ENCODE measurements at places on chromosomes 13 and 19.

DNA sequence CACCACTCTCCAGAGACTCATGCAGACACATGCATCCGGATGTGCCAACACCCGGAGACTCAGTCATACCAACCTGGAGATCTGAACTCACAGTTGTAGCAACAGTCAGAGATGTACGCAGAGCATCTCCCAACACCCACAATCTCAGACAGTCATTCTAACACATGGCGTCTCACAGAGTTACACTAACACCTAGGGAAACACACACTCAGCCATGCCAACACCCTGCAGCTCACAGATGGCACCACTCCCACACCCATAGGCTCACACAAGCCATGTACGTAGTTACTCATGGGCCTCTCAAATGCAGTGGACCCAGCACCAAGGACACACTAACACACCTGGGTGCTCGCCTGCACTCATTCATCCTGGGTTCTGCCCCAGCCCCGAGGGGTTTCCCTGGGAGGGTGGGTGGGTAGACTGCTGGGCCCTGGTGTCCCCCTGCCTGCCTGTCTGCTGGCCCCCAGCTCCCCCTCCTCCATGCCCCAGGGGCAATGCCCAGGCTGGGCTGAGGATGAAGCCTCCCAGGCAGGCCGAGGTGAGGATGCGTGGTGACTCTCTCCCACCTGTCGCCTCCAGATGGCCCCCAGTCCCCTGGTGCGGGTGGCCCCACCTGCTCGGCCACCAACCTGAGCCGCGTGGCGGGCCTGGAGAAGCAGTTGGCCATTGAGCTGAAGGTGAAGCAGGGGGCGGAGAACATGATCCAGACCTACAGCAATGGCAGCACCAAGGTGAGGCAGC is 10.0 kb downstream of the PKN1 start:
- no peaks in the 10 kb centered on the region for H3K4me1 ChIP-seq
- H3K27ac ChIP-seq, result no peak overlapping the region
- no peaks in the 10 kb centered on the region for H3K27me3 ChIP-seq
- H3K36me3 ChIP-seq, result peaks cover 67% of the 10 kb centered on the region
- no peak overlapping the region for H3K4me3 ChIP-seq

DNA sequence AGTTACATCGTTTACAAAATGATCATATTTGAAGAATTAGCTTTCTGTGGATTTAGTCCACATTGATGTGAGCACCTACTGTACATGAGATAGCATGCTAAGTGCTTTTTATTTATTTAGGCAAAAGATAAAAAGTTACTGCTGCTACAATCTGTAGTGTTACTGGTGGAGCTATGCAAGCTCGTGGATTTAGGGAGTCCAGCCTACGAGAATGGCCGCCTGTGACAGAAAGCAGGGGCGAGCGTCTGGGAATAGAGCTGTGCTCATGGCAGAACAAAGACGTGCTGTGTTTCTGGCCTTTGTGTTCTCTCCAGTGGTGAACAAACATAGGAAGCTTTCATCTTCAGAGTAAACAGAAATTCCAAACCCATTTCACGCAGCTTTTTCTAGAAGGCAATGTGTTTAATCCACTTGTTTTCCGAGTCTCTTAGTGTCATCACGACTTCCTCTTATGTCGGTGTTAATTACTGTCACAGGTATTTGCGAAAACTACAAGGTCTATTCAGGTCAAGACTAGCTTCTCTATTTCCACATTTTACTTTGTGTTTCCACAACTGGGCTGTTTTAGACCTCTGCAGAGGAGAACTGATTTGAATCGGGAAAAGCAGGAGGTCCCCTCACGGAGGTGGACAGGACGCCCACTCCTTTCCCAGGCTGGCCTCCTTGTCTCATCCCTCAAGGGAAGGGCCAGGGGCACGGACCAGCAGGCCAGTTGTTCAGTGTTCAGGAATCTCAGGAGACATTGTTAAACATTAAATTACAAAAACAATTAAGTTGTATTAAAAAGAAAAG is 67.3 kb downstream of the ATP11A start:
- no peak for DNase-seq
- H3K36me3 ChIP-seq, result no peaks in the 10 kb centered on the region
- H3K4me3 ChIP-seq, result no peak overlapping the region
- no peaks in the 10 kb centered on the region for H3K4me1 ChIP-seq
- H3K27ac ChIP-seq, result no peak overlapping the region

DNA sequence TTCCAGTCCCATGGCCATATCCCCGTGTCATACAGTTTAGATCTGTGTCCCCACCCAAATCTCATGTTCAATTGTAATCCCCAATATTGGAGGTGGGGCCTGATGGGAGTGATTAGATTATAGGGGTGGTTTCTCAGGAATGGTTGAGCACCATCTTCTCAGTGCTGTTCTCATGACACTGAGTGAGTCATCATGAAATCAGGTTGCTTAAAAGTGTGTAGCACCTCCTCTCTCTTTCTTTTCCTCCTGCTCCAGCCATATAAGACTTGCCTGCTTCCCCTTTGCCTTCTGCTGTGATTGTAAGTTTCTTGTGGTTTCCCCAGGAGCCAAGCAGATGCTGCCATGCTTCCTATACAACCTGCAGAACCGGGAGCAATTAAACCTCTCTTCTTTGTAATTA is 197.8 kb downstream of the NALCN start:
- no peaks in the 10 kb centered on the region for H3K4me1 ChIP-seq
- H3K27me3 ChIP-seq, result no peaks in the 10 kb centered on the region
- H3K27ac ChIP-seq, result no peak overlapping the region
- no peak for DNase-seq
- H3K4me3 ChIP-seq, result no peak overlapping the region

GRCh38 chr13:91331047-91331915 is 16.2 kb upstream of the MIR17HG start:
- H3K36me3 ChIP-seq, result no peaks in the 10 kb centered on the region
- no peaks in the 10 kb centered on the region for H3K27me3 ChIP-seq
- H3K4me1 ChIP-seq, result no peaks in the 10 kb centered on the region
- no peak overlapping the region for H3K27ac ChIP-seq
- no peak overlapping the region for H3K4me3 ChIP-seq

DNA sequence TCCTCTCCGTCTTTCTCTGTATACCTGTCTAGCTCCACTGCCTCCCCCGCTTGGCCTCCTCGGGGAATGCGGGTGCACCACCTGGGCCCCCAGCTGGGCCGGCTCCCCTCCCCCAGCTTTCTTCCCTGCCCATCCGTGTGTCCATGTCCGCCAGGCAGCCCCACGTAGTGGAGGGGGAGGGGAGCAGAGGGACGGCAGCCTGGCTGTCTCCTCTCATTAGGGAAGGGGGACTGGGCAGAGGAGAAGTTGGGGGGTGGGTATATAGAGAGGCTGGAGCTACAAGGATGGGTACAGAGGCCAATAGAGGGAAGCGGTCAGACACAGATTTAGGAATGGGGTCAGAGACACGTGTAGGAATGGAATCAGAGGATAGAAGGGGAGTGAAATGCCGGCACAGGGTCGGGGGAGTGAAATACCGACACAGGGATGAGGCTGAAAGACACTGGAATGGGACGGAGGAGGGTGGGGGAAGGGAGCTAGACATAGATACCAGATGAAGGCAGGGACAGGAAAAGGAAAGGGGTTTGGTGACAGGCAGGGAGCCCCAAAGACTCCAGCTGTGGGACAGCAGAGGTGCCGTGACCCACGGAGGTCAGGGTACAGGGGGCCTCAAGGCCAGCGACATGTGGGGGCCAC is 2.8 kb downstream of the NECTIN2 start:
- H3K4me1 ChIP-seq, result peaks cover 8% of the 10 kb centered on the region
- peaks cover 3% of the 10 kb centered on the region for H3K36me3 ChIP-seq
- DNase-seq, result no peak
- peak overlapping the region; percentile 97 for H3K4me3 ChIP-seq

DNA sequence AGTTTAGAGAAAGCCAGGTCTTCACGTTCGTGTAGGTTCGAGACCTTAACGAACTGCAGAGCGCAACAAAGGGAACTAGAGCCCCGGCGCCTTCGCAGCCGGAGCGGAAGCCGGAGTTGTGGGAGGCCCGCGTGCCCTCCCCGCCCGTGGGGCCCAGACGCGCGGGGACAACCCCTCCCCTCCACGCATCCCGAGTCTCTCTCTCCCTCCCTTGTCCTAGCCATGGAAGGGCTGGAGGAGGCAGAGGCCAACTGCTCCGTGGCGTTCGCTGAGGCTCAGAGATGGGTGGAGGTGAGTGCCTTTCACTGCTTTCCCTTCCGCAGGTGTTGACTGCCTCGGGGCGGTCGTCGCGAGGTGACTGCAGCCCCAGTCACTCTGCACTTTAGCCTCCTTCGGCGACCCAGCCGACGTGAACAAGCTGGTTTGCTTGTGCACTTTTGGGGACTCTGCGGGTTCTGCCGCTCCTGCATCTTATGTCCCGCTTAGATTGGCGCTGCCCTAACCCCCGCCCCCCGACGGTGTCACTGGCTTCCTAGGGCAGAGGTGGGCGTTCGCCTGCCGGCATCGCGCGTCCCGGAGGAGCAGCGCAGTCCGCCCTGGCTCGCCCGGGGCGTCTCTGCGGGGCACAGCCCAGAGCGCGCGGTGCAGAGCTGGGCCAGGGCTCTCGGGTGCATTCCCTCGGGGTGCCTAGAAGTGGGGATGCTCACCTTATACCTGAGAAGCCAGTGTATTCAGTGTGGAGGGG is 478 bp downstream of the LMO7 start:
- peak overlapping the region; percentile 87 for H3K4me3 ChIP-seq
- no peaks in the 10 kb centered on the region for H3K36me3 ChIP-seq
- no peak for DNase-seq

DNA sequence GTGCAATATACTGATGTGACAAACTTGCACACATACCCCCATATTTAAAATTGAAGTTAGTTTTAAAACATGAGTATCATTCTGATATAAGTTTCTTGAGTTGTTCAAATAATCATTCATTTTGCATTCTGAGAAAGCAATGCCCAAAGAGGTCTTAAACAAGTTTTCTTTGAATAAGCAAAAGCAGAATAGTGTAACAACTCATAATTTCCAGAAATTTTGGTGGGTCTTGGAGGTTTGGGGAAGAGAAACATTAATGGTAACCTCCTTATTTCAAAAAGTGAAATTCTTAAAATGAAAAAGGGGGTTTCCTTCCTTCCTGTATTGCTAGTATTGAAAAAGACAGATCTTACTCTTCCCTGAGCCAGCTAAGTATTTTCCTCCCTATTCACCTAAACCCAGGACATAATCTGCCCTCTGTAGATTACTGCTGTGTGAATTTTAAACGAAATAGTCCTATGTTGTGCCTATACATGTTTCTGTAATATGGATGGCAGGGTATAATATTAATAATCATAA is 30.4 kb downstream of the SLC25A15 start:
- H3K27me3 ChIP-seq, result no peaks in the 10 kb centered on the region
- no peak overlapping the region for H3K4me3 ChIP-seq
- H3K36me3 ChIP-seq, result no peaks in the 10 kb centered on the region
- DNase-seq, result no peak

DNA sequence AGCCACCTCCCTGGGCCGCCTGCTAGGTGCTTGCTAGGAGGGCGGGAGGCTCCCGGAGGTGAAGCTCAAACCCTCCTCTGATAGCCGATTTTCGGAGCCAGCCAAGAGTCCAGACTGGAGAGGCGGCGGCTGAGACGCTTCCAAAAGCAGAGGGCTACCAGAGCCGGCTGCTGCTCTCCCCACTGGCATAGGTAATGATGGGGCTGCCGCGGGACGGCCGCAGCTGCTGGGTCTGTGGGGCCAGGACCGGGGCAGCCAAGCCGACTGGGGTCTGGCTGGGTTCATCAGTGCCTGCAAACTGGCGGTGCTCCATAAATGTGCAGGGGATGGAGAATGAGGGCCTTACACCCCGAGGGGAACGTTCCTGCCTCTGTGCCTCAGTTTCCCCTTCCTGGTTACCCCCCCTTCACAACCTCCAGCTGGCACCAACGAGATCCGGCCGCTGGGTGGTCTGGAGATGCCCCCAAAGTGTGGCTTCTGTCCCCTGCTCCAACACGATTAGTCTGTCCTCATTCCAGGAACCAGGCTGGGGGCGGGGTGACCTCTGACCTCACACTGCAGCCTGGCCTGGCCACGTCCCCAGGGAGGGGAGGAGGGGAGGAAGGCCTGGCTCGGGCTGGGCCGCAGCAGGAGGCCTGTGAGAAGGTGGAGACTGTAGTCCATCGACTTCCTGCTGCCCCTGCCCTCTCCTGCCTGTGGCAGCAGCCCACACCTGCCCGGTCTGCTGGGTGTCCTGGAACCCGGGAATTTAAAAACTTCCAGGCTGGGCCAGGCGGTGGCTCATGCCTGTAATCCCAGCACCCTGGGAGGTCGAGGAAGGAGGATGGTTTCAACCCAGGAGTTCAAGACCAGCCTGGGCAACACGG is 3.8 kb upstream of the WDR18 start:
- H3K27me3 ChIP-seq, result no peaks in the 10 kb centered on the region
- no peak overlapping the region for H3K4me3 ChIP-seq
- no peak overlapping the region for H3K27ac ChIP-seq
- H3K36me3 ChIP-seq, result no peaks in the 10 kb centered on the region

GRCh38 chr19:3619631-3620012 is 7.0 kb downstream of the CACTIN start:
- no peak overlapping the region for H3K27ac ChIP-seq
- DNase-seq, result no peak
- H3K27me3 ChIP-seq, result no peaks in the 10 kb centered on the region
- H3K4me3 ChIP-seq, result no peak overlapping the region
- H3K36me3 ChIP-seq, result peaks cover 30% of the 10 kb centered on the region

GRCh38 chr13:80975903-80976302 is 635.0 kb upstream of the SPRY2 start:
- H3K4me3 ChIP-seq, result no peak overlapping the region
- H3K36me3 ChIP-seq, result no peaks in the 10 kb centered on the region
- no peaks in the 10 kb centered on the region for H3K4me1 ChIP-seq
- no peak for DNase-seq

DNA sequence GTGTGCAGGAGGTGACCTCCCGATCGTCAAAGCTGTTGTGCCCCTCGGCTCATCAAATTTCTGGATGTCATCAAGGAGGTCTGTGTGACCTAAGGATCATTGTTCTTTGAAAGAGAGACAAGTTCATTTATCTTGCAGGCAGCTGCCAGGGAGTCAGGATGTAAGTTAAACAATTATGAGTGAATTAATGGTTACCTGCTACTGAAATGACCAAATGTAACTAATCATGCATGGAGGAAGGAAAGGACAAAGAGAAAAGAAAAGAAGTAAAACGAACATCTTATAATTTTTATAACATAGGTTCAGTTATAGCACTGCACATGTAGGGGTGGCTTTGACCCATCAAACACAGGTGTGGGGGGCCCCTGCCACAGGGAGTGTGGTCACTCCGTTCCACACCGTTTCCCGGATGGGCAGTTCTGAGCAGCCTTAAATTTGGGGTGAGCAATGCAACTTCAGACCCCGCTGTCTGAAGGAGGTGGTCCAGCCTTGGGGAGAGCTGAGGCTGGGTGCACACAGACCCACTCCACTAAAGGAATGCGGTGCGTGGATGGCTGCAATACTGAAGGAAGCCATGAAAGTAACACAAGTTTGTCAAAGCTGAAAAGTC is 5.3 kb downstream of the CD22 start:
- no peaks in the 10 kb centered on the region for H3K36me3 ChIP-seq
- no peak for DNase-seq
- no peak overlapping the region for H3K4me3 ChIP-seq
- no peaks in the 10 kb centered on the region for H3K4me1 ChIP-seq
- H3K27ac ChIP-seq, result no peak overlapping the region
- no peaks in the 10 kb centered on the region for H3K27me3 ChIP-seq

Data from ascending aorta (tissue), 2 donors.